ENCODE measurements at places on chromosomes 11 and 22. TPM values are rescaled to one million over a fixed set of nuclear protein-coding genes. Genes with fewer than 3 reads are reported as not detected.
A peak's percentile ranks its signal among the peaks of the same experiment; 100 is the strongest.

Gene LRRC32
- polyA plus RNA-seq = 37.3 TPM

Gene MMP1
- polyA plus RNA-seq = 0.24 TPM

- DNase-seq = no peak
These were observed 64.5 kb downstream of the MCHR1 start for GRCh38 chr22:40743768-40744167.

DNA sequence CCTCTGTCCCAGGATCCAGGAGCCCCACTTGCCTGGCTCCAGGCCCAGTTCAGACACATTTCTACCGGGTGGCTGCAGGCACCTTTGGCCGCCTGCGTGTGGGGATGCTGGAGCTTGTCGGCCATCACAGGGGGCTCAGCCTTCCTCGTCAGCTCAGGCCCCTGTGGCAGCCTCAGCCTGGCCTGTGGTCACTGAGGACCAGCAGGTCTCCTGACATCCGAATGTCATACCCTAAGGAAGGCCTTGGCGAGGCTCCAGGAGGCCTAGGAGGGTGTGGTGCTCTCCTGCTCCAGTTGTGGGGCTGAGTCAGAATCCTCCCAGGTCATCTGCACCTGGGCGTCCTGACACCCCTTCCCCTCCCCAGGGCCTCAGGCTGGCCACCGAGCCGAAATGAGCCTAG lies 14.9 kb upstream of the SOX10 start:
- DNase-seq = no peak

GRCh38 chr11:69674267-69674885 lies 777 bp downstream of the LTO1 start:
- DNase-seq = no peak

DNA sequence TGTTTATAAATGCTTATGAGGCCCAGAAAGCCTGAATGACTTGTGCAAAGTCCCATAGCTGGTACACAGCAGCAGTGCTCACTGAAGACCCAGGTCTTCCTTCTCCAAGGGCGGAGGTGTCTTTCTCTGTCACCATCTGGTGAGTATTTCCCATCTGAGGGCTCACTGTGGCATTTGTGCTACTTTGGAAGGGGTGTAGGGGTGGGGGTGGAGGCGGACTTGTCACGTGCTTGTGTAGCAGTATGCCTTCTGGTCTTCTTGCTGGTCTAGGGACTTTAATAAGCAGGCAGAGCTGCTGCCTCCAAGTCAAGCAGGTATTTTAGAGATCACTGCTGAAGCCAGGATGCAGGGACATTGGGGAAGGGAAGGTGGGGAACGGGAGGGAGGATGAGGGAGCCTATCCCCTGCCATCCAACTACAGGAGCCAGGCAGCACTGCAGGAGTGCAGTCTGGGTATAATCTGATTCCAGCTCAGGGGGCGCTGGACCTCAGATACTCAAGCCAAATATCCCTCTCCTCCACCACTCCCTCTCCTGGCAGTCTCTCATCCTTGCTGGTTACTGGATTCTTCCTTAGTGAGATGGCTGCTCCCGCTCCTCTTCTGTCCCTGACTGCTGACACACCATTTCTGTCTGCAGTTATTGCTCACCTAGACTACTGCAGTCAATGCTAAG lies 3.4 kb downstream of the ABCC8 start:
- DNase-seq = no peak

- DNase-seq = no peak
These were observed 5.3 kb upstream of the TSKU start for GRCh38 chr11:76777876-76778275.

Gene GRIK4
- polyA plus RNA-seq = 0.18 TPM

Gene C11orf86
- not detected for polyA plus RNA-seq

GRCh38 chr11:554428-555226 lies 5.9 kb downstream of the LMNTD2 start:
- DNase-seq = no peak

- no peak for DNase-seq
These were observed 22.7 kb downstream of the CBX7 start for GRCh38 chr22:39129746-39130145.

Gene SLC22A12
- polyA plus RNA-seq = not detected

Gene RNF215
- polyA plus RNA-seq = 11.2 TPM

DNA sequence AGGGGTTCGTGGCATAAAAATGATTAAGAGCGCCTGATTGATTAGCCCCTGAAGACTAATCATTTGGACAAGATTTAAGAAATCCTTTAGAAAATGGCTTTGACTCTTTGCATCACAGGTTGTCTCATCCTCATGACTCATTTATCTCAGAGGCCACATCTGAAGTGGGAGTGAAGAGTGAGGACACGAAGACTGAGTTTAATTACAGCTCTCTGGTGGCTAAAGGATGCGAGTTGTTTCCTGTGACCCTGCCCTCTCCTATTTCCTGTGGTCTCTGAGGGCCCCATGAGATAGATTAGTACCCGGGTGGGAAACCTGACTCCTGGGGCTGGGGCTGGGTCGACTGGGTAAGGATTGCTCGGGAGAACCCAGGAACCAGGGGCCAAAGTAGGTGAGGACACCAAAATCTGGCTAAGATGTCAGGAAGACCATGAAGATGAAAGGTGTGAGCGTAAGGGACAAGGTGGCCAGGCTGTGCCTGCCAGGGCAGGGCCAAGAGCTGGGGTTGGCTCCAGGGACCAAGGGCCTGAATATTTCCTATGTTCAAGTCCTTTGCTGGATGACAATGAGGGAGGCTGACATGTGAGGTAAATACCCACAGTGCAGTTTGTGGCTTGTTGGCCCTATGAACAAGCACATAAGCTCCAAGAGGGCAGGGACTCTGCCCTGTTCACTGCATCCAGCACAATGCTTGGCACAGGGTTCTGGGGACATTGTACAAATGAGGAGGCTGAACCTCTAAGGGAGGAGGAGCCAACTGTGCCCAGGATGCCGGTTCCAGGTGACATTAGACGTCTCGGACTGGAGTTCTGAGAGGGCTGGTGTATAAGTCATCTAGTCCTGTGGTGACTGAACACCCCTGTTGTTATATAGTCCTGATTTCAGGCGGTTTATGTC lies 3.6 kb downstream of the OTOG start:
- DNase-seq = no peak

Gene NCAPD3
- 19.8 TPM for polyA plus RNA-seq

GRCh38 chr11:118175993-118176777 lies at the start of gene SCN2B:
TSS of gene SCN2B (minus strand) at chr11:118176639. CDS start at chr11:118176431, 208 bp downstream.
- peak; percentile 80 for DNase-seq

Gene GAB4
- not detected for polyA plus RNA-seq

Gene C11orf97
- polyA plus RNA-seq = not detected

DNA sequence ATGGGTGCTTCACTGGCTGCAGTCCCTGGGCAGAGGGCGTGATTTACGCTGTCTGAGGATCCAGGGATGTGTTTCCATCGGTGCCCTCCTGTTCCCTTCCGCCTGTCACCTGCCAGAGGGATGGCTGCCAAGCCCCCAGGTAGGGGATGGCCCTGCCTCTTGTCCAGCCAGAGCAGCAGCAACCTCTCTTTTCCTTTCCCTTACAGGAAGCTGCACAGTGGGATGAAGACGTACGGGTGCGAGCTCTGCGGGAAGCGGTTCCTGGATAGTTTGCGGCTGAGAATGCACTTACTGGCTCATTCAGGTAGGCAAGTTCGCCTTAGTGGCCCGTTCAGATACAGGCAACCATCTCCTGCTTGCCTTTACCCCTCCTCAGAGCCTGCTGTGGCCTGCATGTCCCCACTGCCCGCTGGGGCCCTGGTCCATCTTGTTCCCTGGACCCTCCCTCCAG lies 96.6 kb downstream of the ZBTB16 start:
- DNase-seq = no peak

Gene NCAM1
- polyA plus RNA-seq = 117 TPM

DNA sequence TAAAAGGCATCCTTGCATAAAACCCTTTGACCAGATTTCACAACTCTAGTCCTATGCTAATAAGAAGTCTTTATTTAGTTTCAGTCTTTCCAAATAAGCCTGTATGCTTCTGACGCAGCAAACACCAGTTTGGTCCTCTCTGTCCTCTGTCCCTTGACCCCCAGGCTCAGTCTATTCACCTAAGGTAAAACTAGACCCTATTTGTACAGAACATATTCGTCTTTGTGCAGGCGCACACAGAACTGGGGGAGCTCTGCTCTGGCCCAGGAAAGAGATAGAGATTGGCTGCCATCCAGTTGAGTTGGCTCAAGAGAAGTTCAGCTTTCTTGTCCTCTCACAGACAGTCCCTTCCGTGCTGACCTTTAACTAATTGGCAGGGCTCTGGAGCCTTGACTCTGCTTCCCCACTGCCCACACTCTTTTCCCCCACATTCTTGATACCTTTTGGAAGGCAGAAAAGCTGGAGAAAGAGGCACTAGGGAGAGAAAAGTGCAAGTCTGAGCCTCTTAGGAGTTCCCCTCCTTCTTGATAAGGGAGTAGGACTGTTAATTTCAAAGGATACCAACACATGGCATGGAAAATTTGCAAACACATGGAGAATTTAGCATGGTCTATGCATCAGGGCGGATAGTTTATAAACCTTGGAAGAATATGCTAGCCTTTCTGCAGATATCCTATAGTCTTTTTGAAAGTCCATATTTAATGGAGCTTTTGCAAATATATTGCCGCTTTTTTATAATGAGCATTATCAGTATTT lies 21.2 kb upstream of the PSMA1 start:
- no peak for DNase-seq

DNA sequence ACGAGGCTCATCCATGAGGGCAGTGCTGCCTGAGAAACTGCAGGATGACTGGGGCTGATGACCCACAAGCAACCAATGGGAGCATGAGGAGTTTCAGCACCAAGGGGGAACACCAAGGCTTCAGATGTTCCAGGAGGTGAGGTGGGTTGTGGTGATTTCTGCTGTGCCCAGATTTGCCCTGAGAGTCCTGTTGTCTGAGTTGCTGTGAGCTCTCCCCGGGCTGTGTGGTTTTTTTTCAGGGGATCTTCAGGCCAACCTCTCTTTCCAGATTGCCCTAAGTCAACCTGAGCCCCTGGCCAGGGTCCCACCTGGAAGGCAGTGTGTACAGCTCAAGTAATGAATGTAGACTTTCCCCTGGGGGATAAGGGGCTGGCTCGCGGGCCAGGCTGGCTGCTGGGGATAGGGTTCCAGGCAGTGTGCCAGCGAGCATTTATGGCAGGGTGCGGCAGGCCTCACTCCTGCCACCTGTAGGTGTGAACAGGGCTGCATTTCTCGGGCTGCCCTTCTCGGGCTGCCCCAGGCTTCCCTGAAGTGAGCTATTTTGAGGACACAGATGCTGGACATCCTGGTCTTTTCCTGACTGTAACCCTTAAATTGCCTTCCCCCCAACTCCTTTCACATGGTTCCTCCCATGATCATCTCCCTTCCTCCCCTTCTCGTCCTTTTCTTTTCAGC lies 9.8 kb downstream of the SLC22A6 start:
- peak; percentile 54 for DNase-seq

- peak; percentile 69 for DNase-seq
These were observed 15.5 kb upstream of the NNMT start for GRCh38 chr11:114280696-114281095.

GRCh38 chr11:6067502-6067901 lies 36.9 kb upstream of the OR56A1 start:
- no peak for DNase-seq

Gene CD3D
- 0.44 TPM for polyA plus RNA-seq

Gene WEE1
- polyA plus RNA-seq = 54.7 TPM

Gene GRIA4
- polyA plus RNA-seq = 11.2 TPM

- no peak for DNase-seq
These were observed 7.9 kb downstream of the RNF169 start for GRCh38 chr11:74756571-74756970.

- no peak for DNase-seq
These were observed 454.3 kb downstream of the OPCML start for GRCh38 chr11:133078012-133078411.

- DNase-seq = no peak
These were observed 113.4 kb downstream of the ZBTB16 start for GRCh38 chr11:114172871-114173444.

Gene ARHGAP8
- polyA plus RNA-seq = 0.82 TPM

- no peak for DNase-seq
These were observed 14.1 kb downstream of the H19 start for GRCh38 chr11:1983601-1983961.

GRCh38 chr22:41177622-41178424 lies 27.3 kb upstream of the L3MBTL2 start:
- peak; percentile 21 for DNase-seq

DNA sequence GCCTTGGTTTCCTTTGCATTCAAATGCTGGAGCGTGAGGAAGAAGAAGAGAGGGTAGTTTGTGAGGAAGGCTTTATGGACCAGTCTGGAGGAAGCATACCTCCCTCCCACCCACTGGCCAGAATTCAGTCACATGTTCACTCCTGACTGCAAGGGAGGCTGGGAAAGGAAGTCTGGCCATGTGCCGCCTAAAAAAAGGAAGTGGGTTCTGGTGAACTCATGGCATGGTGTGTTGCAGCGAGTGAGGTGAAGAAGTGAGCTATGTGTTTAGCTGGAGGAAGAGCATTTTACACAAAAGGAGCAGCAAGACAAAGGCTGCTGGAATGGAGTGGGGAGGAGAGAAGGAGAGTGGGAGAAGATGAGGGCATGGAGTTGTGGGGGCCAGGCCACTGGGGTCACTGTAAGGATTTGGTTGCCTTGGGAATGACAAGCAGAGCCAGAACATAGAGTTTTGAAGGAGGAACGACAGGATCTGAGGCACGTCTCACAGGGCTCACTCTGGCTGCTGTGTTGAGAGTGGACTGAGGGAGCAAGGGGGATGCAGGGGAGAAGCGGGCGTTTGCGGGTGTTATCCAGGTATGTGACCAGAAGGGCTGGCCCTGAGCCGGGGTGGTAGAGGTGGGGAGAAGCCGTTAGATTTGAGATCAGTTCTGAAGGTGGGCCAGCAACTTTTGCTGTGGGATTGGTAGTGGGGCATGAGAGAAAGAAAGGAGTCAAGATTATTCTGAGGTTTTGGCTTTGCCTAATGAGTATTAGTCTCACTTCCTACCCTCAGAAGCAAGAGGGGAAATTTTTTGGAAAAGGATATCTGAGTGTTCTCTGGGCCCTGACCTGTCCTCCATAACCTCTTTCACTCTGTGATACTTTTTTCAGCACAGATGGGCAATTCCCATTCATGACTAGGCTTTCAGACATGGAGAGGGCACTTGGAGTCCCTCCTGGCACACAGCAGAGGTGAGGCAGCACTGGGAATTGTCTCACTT lies 26.4 kb downstream of the BMAL1 start:
- DNase-seq = no peak
